ENCODE measurements at places on chromosomes 1 and 21.

DNA sequence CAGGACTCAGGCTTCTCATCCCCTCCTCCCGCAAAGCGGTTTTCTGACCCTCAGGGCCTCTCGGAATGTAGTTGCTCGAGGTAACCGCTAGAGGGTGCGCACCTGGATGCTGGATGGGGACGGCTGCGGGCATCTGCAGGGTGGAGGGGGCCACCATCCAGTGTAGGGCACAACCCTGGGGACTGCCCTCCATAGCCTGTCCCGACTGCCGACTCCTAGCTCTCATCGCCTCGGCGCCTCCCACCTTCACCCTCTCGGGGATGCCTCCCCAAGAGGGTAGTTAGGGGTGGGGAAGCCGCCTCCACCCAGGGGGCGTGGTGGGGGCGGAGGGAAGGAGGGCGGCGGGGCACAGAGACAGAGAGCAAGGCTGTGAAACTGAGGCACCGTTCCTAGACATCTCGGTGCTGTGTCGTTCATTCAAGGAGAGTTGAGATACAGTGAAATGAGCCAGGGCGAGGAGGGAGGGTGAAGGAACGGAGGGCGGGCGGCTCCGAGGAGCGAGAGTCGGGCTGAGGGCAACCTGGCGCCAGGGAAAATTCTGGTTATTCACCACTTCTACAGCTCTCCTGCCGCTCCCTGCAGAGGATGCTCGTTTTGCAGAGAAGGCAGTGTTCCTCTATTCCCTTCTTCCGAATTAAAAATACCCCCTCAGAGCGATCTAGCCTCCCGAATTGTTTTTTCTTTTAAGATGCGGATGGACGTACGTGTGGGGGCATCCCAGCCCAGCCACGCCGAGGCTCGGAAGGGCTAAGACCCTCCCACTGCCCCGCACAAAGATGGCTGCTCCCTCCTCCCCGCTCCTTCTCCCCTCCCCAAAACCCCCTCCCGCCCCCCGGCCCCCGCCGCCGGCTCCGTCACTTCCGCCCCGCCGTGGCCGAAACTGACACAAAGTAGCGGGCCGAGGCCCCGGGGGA is at the start of gene ATP8B2:
TSS of gene ATP8B2 (plus strand) at position 857 of the 914 bp plus-strand sequence. CDS start 2,617 bp downstream, outside the sequence.
- DNase-seq = peak; percentile 10

DNA sequence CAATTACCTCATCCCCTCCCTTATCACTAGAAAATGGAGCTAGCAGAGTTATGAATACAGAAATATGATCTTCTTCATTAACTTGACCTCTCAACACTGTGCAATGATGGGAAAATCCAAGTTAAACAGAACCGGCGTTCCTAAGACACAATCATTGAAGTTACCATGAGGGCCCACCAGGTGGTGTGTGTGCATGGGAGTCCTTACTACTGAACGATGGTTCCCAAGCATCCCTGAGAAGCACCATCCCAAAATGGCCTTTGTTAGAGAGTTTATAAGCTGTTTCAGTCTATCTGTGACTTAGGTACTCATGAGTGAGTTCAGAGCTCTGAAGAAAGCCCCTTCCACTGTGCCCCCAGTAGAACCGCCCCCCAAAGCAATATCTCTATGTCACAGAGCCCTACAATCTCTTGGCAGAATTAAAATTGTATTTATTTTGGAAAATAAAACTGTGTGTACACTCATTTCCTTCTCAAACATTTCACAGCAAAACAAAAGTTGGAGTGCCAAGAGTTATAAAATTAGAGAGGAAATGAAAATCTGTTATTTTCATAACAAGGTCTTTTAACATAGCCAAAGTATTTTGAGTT is 56.8 kb downstream of the PLD5 start:
- peak; percentile 19 for DNase-seq

- DNase-seq = no peak
Observed at GRCh38 chr1:37146071-37146470, 111.8 kb upstream of the GRIK3 start.

DNA sequence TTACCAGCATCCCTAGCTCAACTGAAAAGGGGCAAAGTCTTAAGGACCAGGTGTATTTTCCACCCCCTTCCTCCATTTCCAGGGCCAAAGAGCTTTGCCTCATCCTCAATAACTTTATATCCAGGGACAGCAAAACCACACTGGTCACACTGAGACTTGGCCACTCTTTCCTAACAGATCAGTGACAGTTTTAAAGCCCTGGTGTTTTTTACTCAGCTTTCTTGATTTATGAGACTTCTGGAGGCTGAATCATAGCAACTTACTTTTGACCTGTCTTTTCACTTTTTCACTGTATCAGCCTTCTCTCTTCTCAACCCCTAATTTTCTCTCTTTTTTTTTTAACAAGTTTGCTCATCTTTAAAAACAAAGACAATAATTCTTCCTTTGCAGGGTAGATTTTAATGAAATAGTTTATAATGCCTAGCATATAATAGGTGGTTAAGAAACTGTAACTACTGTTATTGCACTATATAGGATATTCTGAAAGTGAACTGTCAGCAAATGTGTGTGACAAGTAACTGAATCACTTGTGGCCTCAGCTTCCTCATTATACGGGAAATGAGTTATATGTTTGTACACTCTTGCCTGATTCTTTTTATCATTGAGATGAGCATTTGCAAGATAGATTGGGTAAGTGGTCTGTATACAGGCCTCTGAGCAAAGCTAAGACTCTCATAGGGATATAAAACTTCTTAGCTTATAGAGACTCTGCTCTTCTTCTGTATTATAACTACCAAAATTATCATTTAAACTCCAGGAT is 19.7 kb upstream of the DYNLT5 start:
- DNase-seq = no peak

- DNase-seq = no peak
Observed at GRCh38 chr1:61752921-61753389, 10.7 kb downstream of the PATJ start.

GRCh38 chr1:179425186-179425585 is 59.4 kb downstream of the AXDND1 start:
- no peak for DNase-seq

DNA sequence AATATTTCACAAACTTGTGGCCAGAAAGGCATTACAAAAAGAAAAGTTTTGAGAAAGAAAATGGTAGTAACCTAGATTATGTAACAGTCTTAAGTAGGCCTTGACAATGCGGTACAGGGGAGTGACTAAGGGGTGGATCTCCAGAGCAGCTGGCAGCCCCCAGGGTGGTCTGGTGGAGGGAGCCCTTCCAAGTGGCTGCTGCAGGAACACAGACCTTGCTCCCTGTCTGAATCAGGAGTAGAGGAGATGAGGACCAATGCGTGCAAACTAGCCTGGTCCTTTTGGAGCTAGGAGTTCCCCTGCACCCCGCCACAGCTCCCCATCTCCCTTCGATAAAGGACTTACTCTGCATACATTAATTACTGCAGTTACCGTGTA is 189.0 kb downstream of the NFIA start:
- DNase-seq = no peak

DNA sequence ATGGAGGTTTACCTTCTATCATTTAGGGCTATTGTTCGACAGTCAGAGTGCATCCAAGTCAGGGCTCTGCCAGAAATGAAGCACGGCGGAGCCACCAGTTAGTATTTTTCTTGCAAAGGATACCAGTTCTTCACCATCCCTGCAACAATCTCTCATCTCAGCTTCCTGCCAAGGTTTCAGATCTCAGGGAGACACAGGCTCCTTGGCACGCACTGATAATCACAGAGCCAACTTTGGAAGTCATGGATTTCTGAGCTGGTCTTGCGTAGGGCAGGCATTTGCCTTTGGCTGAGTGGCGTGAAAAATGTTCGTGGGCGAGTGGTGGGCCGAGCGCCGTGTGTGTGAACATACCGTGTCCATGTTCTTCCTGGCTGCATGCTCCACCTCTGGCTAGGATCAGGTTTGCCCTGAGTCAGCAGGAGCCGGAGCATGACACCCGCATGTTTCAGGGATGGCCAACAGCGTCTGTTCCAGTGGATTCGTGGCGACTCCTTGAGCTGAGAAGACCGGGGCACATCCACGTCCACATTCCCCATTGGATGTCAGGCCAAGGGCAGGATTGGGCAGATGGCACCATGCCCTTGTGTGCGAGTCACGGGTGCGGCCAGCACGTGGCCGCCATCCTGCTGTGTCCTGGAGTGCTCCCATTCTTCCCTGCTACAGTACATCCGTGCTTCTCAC is 118.5 kb upstream of the C1orf174 start:
- DNase-seq = no peak
